ENCODE measurements at places on chromosomes 3 and 15.

DNA sequence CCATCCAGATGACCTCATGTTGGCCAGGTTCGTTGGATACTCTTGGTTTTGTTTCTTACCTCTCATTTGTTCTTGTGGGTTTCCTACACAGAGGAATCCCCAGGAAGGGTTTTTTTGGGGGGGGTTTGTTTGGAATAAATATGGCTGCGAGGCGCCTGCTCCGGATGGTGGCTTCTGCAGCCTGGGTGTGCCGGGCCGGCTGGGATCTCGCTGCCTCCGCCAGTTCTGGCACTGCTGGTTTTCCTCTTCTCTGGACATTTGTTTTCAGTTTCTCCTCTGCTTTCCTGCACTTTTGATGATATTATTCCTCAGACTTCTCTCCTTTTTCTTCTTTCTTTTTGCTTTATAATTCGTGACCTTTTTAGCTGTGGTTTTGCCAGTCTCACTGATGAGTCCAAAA, 187.4 kb downstream of the OR4M2 start:
- DNase-seq: no peak

- DNase-seq: peak; percentile 74
Observed at GRCh38 chr3:152097770-152098169, 171.0 kb upstream of the MBNL1 start.

DNA sequence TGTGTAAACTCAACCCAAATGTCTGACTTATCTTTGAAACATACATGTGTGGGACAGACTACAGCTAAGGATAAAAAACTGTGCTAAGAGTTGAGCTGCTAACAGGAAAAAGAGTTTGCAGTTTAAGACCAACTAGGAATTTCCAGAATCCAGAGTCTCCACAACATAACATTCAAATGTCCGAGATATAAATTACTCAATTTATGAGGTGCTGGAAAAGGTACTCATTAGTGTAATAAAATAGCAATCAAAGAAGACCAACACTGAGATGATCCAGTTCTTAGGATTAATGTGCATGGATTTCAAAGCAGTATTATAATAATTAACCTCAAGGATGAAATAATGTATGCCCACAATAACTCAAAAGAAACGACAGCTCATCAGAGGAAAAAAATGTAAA, 426.5 kb upstream of the KCNMB2 start:
- DNase-seq: no peak

GRCh38 chr3:15804553-15805095, 6.8 kb upstream of the ANKRD28 start:
- no peak for DNase-seq

- no peak for DNase-seq
Observed at GRCh38 chr3:128734523-128735189, 8.7 kb downstream of the RAB7A start.

DNA sequence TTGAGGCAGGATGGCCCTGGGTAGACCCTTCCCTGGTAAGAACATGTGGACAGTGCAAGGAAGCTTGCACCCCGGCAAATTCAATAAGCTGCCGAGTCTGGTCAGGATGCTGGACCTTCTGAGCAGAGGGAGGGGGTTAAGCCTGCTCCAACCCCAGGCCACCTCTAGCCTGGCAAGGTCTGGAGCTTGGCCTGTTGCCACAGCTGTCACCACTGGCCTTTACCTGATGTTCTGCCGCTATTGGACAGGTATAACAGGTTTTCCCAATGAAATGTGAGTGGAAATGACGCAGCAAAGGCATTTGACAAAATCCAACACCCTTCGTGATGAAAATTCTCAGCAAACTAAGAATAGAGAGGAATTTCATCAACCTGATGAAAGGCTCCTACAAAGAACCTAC, 699 bp upstream of the MESP1 start:
- DNase-seq: no peak

GRCh38 chr3:184489268-184489841, 72.2 kb upstream of the EPHB3 start:
- DNase-seq: no peak

GRCh38 chr3:36832406-36832805, 68.1 kb upstream of the DCLK3 start:
- no peak for DNase-seq

DNA sequence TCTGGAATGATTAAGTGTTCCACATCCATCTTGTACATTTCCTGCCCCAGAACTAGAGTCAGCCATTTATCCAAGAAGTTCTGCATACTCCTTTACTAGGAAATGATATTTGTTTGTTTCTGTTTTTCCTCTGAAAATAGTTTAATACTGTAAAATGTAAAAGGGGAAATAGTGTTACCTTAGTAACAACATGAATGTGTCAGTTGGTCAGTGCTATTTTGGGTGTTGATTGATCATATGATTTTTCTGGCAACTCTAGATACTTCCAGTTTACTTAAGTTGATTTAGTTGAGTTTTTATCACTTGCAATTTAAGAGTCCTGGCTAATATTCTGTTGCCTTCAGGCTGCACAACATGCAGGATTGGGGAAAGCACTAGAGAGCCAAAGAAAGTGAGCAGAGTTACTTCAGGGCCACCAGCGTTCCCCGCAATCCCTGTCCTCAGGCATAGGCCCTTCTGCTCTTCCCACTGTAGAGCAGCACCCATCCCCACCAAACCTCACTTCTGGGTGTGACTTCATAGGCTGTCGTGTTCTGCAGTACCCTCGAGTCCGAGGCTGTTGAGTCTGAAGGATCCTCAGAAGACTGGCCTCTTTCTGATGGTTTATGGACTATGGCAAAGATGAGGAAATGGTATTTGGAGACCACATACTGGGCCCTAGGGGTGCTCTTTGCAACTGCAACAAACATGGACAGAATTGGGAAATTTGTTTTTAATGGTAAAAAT, 69.0 kb downstream of the CHD2 start:
- DNase-seq: no peak

DNA sequence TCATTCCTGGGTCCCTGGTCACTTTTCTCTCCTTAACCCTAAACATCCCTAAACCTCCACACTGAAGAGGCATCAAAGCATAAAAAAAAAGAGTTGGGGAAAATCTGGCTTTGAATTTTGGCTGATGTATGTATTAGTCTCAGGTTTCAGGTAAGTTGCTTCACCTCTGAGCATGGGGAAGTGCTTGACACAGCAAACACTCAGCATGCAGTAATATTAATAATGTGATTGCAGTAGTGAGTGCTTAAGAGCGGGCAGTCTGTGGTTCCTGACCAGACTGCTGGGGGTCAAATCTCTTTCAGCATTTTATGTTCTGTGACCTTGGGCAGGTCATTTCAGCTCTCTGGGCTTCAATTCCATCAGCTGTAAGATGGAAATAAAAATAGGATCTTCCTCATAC, 467.9 kb downstream of the SOX2 start:
- DNase-seq: no peak

- DNase-seq: peak; percentile 55
Observed at GRCh38 chr3:21718161-21718765, 32.7 kb downstream of the ZNF385D start.

GRCh38 chr3:15606434-15606891, 4.9 kb downstream of the BTD start:
- peak; percentile 26 for DNase-seq

DNA sequence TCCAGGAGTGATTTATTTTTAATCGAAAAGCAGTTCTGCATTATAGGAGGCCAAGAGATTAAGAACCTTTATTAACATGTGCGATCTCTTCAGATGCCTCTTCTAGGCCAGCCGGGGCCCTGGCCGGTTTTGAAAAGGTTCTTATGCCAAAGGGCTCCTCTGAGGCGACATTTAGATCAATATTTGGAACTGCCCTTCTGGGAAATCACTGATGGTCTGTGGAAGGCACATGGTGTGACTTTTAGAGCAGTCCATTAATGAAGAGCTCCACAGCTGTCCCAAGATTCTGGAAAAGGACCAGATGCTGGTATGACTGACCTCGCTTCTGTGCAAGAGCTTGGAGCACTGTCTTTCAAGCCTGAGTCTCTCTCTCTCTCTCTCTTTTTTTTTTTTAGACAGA, 19.7 kb downstream of the MGLL start:
- no peak for DNase-seq

- DNase-seq: no peak
Observed at GRCh38 chr3:152480282-152480953, 211.7 kb downstream of the MBNL1 start.

GRCh38 chr15:53830707-53831386, 71.4 kb upstream of the WDR72 start:
- peak; percentile 64 for DNase-seq

DNA sequence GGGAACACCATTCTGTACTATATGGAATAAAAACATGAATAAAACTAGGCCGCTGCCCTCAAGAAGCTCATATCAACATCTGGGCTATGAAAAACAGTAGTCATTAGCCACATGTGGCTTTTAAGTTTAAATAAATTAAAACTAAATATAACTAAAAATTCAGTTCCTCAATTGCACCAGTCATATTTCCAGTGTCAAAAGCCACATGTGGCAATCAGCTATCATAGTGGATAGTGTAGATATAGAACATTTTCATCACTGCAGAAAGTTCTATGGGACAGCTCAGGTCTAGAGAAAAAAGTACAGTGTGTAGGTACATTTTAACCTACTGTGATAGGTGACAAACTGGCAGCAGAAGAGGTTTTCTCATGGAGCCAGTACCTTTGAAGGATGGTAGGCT, 261.4 kb downstream of the FOXP1 start:
- DNase-seq: no peak

DNA sequence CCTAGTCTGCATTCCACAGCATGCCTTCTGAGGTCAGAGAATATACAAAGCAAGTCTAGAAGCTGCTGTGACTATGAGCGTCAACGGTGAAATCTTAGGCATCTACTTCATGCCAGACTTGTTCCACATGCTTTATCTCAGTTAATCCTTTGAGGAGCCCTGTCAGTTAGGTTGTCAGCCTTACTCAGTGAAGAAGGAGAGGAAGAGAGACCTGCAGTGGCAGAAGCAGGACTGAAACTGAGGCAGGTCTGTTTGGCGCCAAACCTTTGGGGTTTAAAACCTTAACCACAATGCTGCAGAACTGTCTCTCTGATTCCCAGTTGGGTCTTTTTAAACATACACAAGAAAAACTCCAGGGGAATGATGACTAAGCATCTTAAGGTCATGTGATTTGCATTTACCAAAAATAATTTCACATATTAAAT, 139.0 kb upstream of the LIPC start:
- DNase-seq: no peak

DNA sequence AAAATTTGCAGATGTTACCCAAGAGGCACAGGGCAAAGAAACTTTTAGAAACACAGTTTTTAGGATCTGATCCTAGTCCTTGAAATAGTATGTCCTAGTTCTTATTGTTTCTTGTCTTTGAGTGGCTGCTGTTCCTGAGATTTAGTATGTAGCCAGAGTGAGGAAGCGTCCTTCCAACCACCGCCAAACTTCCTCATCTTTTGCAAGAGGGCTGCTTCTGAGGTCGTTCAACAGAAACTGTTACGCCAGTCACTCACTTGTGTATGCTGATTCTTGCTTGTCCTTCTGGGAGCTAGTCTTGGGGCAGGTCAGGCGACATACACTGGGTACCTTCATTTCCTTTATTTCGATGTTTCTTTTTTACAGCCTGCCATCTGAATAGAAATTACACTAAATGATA, 577.3 kb upstream of the ZNF717 start:
- DNase-seq: no peak

GRCh38 chr3:12132881-12133280, 25.8 kb downstream of the TIMP4 start:
- no peak for DNase-seq

DNA sequence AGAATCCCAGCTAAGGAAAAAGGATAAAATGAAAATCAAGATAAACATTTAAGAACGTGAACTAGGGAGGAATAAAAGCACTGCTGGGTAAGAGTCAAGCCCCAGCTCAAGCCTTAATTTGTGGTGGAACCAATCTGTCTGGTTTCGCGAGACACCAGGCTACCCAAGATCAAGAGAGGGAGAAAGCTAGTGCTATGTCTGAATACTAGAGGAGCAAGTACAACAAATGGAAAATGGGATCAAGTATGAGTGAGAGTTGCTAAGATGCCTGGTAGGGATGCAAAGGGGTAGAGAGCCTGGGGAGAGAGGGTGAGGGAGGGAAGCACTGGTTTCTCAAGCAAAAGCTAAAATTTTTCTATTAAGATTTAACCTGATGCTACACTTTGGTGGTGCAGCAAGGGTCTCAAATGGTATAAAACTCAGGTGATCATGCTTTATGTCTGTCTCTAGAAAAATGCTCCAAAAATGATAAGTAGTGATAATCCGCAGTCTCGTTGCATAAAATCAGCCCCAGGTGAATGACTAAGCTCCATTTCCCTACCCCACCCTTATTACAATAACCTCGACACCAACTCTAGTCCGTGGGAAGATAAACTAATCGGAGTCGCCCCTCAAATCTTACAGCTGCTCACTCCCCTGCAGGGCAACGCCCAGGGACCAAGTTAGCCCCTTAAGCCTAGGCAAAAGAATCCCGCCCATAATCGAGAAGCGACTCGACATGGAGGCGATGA, 1.7 kb upstream of the SETD5 start:
- DNase-seq: peak; percentile 39

DNA sequence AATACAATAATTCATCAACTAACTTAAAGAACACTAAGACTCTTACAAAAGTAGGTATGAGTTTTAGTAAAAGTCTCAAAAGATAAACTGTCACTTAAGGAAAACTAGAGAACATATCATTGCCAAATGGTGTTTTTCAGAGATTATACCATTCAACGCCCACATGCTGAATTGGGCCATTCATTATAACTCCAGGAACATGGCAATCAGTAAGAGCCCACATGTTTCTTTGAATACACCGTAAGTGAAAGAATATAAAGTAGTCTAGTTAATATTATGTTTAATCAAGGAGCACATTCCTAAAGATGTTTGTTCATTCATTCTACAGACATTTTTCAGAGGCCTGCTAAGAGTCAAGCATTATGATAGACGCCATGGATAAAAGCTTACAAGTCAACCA, 22.9 kb downstream of the B3GNT5 start:
- no peak for DNase-seq

GRCh38 chr3:130517602-130518001, 625 bp downstream of the COL6A6 start:
- DNase-seq: no peak

GRCh38 chr15:60228101-60228500, 169.7 kb downstream of the ANXA2 start:
- DNase-seq: no peak

DNA sequence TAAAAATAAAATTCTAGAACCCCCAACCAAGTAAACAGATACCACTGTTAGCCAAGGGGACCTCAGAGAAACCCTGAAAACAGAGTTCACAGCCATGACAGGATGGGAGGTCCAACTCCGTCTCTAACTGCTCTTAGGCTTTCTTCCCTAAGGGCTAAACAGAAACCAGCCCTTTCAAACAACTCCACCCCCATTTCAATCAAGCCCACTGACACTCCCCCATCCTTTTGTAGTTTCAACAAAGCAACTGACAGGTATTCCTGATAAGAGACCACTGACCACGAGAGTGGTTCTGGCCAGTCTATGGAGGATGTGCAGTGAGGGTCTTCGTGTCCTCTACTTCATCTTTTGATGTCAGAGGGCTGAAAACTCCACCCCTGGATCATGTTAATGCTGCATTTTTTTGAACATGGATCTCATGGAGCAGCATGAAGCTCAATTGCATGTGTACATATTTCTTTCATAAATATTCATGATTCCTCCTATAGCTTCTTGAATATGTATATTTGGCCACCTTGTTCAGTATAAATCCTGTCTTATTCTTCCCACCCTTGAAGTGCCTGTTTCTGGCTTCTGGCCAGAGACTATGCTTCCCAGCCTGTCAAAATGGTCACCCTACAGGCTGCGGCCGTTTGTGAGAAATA, 222.6 kb downstream of the OSBPL10 start:
- peak; percentile 27 for DNase-seq

GRCh38 chr15:77515613-77516012, 94.9 kb downstream of the HMG20A start:
- DNase-seq: no peak

- no peak for DNase-seq
Observed at GRCh38 chr3:183375337-183375736, 53.1 kb downstream of the MCF2L2 start.
